NCI-H1694 (cell line): ENCODE measurements at places on chromosomes 1 and 21.

DNA sequence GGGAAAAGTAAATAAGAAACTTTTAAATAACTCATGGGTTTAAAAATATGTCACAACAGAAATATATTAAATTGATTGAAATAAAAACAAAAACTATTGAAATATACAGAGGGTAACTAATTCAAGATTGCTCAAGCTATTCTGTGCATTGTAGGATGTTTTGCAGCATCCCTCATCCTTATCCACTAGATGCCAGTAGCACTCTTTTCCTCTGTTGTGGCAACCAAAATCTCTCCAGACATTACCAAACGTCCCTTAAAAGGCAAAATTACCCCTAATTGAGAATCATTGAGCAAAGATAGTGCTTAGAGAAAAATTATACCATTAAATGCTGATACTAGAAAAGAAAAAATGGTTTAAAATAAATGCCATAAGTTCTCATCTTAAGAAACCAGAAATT lies 682.6 kb downstream of the RWDD3 start:
- no peak for DNase-seq

DNA sequence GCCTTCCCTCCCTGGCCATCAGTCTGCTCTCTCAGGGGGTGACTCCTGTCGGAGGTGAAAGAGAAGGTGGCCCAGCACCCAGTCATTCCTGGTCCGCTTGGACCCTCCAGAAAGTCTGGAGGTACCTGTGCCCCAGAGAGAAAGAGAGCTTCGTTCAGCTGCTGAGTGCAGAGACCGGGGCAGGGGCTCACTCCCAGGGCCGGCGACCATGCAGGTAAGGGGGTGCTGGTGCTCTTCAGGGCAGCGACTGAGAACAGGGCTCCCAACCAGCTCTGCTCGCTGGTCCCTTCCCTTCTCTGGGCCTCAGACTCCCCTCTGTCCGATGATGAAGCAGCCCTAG lies 30.1 kb downstream of the HSPG2 start:
- DNase-seq, result no peak

DNA sequence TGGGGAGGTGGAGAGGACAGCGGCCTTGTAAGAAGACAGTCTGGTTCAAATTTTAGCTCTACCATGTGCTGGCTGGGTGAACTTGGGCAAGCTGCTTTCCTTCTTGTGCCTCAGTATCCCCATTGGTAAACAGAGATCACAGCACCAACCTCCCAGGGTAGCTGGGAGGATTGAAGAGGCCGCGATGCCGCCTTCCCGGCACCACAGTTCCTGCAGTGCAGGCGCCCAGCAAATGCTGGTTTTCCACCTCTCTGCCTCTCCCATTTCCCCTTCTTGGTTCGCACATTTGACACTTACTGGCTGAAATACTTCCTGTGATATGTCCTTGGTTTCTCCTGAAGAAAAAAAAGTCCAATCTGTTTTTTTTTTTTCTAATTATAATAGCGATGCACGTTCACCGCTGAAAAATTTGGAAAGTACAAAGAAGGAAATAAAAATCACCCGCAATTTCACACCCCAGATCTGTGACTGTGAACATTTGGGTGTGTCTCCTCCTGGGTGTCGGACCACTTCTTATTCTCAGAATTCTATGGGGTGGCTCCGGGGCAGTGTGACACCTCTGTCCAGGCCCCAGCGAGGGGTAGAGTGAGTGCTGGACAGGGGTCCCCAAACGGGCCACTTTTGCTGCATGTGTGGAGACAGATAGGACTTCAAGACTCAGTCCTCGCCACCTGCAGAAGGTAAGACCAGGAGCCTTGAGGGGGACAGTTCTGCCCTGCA lies 73.1 kb downstream of the RUNX3 start:
- no peak for DNase-seq

- no peak for DNase-seq
Measured at GRCh38 chr1:239436286-239436685, 49.9 kb downstream of the CHRM3 start.

GRCh38 chr1:223731133-223731770 lies 18.9 kb downstream of the CAPN2 start:
- DNase-seq, result no peak

DNA sequence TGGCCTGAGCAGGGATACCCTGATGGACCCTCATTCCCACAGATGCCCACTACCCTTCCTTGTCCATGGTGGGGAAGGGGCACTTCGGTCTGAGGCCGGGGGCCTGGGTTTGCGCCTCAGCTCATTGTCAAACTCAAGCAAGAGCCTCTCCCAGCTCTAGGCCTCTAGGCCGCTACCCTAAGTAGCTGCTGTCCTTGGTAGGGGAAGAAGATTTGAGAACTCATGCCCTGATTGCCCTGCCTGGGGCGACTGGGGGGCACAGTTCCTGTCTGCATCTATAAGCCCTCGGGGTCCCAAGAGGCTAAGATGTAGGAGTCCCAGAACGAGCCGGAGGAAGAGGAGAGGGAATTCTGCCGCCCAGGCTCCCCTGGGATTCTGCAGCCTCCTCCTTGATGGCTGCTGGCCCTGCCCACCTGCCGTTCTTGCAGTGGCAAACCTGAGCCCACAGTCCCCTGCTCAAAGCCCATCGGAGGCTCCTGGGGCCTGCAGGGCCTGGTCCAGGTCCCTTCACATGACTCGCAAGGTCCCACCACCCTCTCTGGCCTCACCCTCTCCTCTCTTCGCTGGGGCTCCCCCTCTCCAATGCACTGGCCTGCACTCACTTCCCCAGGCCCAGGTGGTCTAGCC lies 20.4 kb upstream of the CASZ1 start:
- no peak for DNase-seq

GRCh38 chr1:12649971-12650421 lies 6.1 kb downstream of the AADACL4 start:
- no peak for DNase-seq

DNA sequence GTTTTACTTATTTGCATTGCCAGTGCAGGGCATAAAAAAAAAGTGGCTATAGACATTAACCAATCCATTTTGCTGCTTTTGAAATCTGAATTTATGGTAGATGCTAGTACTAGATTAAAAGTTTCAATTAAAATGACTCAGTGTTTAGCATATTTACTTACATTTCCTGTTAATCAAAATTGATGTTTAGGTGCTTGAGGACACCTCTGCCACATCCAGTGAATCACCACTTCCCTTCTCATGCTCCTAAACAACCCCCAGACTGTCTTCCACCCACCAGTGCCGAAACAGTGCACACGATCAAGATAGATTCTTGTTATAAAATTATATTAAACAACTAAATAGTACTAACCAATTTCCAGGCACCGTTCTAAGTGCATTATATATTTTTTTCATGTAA lies 32.7 kb downstream of the HSD17B7 start:
- DNase-seq, result no peak

DNA sequence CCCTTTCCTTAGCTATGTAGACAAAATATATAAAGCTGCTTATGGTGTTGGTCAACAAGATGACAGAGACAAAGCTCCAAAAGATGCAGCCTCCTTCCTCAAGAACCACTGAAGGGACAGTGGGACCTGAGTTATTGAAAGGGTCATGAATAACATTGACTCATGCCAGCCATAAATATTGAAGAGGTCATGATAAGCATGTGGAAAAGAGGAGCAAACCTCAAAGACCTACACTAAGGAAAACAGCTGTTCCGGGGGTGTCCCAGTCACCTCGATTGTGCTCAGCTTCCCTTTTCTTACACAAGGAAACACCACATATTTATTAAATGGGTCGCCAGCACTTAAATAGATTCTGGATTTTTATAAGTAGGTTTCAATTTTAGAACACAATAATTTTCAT lies 112.9 kb downstream of the PTPRC start:
- no peak for DNase-seq

DNA sequence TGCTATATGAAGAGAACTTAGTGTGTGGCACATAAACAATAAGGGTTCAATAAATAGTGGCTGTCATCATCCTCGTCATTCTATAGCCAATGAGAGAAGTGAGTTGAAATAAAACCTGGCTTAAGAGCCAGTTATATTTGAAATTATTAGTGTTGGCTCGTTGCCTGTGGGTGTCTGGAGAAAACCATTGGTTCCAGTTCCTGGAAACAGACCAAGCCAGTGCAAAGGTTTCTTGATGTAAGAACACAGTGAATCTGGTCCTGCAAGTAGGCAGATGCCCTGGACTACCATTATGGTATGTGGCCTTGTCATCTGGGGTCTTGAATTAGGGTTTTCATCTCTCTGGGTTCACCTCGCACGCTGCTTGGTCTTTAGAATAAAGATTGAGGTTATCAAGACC lies 43.3 kb downstream of the URB2 start:
- no peak for DNase-seq

- DNase-seq, result no peak
Measured at GRCh38 chr1:150552128-150552910, 3.1 kb downstream of the ADAMTSL4 start.

- DNase-seq, result no peak
Measured at GRCh38 chr1:73842436-73842835, 355.5 kb downstream of the LRRIQ3 start.

GRCh38 chr21:27505516-27505915 lies 538.6 kb upstream of the ADAMTS5 start:
- no peak for DNase-seq

DNA sequence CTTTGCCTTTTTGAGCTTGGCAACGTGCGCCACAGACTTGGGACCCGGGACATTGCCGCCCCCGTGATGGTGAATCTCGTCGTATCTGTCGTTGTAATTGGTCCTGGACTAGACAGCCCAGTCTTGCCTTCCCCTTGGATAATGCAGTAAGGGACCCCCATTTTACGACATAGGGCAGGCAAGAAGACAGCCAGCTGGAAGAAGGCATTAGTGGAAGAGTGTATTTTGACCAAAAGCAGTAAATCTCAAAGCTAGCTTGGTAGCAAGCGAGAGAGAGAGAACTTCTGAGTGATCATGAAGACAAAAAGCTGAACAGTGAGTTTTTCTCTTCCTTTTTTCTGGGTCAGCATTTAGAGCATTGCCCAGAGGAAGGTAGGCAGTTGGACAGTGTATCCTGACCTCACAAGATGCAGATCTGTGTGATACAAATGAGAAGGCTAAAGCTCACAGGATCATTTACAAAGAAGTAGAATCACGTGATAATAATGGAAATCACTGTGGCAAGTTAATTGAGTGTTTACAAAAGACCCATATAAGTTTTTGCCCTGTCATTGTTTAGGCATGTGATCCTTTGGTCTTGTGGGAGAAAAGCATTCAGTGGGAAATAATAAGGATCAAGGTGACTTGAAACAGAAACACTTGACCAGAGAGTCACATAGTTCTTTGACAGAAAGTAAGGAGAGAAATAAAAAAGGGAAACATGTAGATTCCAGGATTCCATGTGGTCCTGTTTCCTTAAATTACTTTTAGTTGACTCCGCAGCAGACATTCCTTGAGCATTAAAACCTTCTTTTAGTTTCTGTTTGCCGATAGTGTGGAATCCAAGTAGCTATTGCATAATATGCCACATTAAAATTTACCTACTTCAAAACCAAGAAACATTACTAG lies 66.3 kb downstream of the CNST start:
- no peak for DNase-seq

- no peak for DNase-seq
Measured at GRCh38 chr1:219050822-219051125, 122.9 kb upstream of the LYPLAL1 start.

DNA sequence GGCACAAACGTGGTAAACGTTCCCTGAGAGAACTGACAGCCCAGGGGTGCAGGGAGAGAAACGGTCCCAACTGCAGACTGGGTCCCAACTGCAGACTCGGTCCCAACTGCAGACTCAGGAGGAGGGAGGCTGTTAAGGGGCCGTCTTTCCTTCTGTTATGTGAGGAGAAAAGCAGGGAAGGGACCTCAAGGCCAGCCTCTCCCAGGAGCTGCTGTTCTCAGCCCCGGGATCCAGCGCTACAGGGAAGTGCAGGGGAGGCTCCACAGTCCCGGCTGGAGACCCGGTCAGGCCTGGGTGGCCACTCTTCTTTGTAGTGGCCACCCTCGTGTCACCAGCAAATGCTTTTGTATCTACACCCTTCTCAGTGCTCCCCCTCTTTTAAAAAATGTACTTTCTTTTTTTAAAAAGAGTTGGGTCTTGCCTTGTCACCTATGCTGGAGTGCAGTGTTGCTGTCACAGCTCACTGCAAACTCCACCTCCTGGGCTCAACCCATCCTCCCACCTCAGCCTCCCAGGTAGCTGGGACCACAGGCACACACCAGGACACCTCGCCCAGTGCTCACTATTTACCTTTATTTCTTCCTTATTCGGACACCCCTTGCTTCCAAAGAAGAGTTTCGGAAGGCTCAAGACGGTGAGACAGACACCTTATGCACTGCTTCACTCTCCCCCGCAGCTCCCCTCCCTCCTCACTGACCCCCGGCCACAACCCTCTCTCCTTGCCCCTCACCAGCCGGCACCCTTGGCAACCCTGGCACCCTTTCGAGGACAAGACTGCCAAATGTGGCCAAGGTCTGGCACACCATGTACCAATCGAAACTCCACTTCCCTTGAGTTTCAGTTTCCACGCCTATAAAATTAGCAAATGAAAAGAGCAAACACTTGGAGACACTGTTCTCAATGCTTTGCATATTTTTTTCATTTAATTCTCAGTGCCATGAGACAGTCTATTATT lies 21.8 kb downstream of the CAPN2 start:
- DNase-seq, result no peak

DNA sequence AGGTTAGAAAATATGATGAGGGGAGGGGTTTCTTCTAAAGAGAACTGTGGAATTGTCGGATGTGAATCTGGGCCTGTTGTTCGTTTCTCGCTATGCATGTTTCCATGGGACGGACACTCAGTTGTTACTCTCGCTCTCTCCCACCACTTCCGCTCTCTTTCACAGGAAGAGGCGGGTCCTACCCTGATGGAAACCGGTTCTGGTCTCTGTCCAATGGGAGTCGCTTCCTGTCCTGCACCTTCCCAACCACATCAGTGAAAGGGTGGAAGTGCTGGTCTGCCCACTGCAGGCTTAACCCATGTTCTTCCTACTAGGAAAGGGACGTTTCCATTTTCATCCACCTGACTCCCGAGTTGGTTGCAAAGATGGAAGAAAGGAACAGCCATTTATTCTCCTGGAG lies 119.4 kb downstream of the KCNJ15 start:
- no peak for DNase-seq
